ENCODE measurements at places on chromosomes 6 and 20.
A peak's percentile ranks its signal among the peaks of the same experiment; 100 is the strongest.

GRCh38 chr6:75933387-75933975 lies 139.0 kb downstream of the IMPG1 start:
- DNase-seq, result no peak

GRCh38 chr20:36850759-36851158 lies 25.2 kb upstream of the TLDC2 start:
- DNase-seq, result no peak

DNA sequence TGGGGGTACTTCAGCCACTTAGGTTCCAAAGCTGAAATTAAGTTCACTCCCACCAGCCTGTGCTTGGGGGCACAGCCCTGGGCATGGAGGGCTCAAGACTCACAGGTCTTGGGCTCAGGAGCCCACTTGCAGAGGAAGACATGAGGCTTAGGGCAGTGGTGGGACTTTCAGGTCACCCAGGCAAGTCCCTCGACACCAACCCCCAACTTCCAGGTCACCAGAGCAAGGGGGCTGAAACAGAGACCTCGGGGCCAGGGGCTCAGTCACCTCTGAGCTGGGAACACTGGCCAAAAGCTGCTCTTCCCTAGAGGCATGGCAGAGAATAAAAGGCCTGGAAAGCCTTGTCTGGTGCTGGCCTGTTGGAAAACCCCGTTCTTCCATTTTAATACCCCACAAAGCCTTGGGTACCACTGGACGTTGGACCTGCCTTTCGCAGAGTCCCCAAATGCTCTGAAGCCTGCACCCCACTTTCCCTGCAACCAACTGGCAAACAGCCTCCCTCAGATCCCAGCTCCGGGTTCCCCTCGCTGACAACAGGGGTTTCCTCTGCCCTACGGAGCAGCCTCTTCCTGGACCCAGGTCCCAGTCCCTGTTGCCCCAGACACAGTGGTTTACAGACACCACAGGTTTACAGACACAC lies 160.9 kb upstream of the PMEPA1 start:
- DNase-seq, result no peak

DNA sequence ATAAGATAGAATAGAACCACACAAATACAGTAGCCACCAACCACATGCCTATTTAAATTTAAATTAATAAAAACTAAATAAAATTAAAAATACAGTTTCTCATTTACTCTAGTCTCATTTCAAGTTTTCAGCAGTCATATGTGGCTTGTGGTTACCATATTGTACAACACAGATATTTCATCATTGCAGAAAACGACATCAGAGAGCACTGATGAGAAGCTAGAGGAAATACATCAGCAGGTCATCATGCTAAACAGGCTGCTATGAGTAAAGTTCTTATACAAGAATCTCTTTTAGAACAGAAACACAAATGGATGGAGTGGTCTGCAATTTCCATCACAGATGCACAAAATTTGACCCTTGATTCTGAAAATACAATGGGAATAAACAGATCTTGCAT lies 36.6 kb downstream of the TBC1D32 start:
- DNase-seq, result no peak

- no peak for DNase-seq
These were observed 4.0 kb upstream of the PCK1 start for GRCh38 chr20:57556980-57557274.

DNA sequence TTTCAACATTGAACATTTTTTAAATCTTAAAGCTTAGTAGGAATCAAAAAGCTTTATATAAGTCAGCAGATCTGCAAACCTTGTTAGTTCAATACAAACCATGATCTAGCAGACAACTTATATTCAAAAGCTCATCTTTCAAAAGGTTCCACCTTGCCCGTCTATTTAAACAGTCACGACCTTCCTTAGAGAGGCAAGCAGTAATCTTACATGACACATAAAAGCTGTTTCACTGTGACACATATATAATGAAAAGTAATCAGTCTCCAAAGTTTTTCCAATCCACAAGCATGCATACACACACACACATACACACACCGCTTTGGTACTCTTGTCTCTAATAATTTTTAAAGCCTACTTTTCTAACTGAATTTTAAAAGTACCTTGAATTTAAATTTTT lies 12.9 kb downstream of the SOD2 start:
- no peak for DNase-seq

- DNase-seq, result peak; percentile 67
These were observed 194.9 kb upstream of the ZNF184 start for GRCh38 chr6:27667657-27668441.

DNA sequence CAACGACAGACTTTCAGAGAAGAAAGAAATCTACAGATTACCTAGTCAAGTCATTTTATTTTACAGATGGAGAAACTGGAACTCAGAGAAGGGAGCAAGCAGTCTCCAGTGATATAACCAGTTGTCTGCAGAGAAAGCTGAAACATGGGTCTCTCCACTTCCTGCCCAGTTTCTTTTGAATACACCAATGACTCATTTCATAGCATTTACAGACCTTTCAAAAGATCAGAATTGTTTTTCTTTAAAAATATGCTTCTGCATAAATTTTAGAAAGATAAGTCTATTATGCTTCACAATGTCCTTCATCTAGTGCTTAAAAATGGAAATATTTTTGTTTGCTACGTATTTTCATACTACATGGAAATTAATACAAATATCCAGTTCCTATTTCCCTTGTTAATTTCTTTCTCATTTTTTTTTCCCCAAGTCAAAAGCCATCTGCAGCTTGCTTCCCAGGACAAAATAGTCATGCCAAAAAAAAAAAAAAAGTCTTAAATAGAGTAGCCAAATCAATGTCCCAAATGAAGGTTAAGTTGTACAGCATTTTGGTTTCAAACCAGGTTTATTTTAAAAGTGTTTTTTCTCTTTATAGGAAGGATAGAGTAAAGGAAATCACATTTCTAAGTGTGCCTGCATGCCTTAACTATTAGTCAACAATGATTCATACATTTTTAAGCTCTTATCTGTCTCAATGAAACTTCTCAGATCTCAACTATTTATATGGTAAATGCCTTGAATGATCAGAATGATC lies 36.9 kb downstream of the ARHGAP18 start:
- DNase-seq, result no peak

- DNase-seq, result no peak
These were observed 421.0 kb downstream of the TENT5A start for GRCh38 chr6:81331526-81331925.

DNA sequence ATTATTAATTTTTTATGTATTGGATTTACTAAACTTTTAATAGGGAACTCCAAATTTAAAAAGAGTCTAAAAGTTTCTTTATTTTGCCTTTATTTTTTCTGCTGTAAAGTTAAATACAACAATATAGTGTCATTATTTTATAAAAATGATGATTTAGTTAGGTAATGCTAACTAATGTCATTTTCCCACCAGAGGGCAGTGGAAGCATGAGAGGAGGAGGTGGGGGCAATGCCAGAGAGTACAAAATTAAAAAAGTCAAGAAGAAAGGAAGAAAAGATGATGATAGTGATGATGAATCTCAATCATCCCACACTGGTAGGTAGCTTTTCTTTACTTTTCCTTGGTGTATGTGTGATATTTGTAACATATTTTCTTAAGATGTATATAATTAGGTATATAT lies 20.2 kb upstream of the FHL5 start:
- no peak for DNase-seq

DNA sequence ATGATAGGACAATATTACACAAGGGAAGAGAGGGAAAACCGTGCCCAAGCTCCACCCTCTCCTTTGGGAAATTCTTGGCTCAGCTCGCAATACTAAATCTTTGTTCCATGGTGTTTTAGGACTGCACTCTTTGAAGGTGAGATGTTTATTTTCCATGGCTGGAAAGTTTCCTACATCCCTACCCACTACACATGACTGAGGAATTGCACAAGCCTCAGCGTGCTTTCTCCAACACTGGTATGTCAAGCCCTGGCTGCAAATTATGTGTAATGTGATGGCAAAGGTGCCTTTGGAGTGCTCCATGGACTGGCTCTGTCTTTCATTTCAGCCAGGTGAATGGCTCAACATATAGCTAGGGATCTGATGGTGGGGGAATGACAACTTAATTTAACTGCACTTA lies 134.3 kb downstream of the ISM1 start:
- no peak for DNase-seq

DNA sequence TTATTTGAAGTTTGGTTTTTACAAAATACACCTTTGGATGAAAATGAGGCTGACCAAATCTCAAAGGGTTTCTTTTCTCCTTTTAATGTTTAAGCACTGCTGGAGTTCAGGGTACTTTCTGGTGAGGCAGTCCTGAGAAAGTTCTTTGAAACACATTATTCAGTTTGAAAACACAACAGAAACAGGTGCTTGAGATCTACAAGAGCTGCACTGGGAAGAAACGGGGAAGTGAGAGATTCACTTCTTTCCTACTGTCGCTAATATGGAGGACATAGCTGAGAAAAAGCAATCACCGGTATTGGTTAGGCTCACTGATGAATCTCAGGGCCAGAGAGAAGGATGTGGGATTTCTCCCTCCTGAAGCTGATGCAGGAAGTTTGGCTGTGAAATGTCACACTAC lies 22.9 kb upstream of the TMEM170B start:
- no peak for DNase-seq

- DNase-seq, result no peak
These were observed 25.3 kb upstream of the TBC1D20 start for GRCh38 chr20:487655-488054.

GRCh38 chr6:168001029-168001332 lies 3.5 kb downstream of the KIF25 start:
- DNase-seq, result no peak

- no peak for DNase-seq
These were observed 156.3 kb downstream of the CARMIL1 start for GRCh38 chr6:25435416-25435985.

- peak; percentile 29 for DNase-seq
These were observed 25.1 kb downstream of the NEDD9 start for GRCh38 chr6:11207199-11207968.

DNA sequence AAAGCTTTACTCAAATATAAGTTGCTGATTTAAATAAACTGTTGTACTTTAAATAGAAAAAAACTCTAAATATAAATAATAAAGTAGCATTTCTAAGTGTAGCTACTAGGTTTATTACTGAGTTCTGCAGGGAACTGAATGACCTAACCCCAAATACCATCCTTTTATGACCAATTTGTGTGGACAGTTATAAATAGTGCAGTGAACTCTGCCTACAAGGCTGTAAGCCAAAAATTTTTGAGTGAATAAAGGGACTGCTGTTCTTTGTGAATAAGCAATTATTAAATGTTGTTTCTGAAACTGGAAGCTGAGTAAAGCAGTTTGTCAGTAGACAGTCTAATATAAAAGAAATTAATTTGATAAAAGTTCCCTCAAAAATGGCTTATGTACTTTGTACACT lies 90.8 kb upstream of the ELOVL5 start:
- DNase-seq, result no peak
